Stimulated activated CD8-positive, alpha-beta memory T cell treated with anti-CD3 and anti-CD28 coated beads, Interleukin-7, amount 100 ng/mL, for 1 hour (primary cell): ENCODE measurements at places on chromosomes 6 and 20.

GRCh38 chr6:82720992-82721391 lies 344.6 kb downstream of the UBE3D start:
- no peak for DNase-seq

DNA sequence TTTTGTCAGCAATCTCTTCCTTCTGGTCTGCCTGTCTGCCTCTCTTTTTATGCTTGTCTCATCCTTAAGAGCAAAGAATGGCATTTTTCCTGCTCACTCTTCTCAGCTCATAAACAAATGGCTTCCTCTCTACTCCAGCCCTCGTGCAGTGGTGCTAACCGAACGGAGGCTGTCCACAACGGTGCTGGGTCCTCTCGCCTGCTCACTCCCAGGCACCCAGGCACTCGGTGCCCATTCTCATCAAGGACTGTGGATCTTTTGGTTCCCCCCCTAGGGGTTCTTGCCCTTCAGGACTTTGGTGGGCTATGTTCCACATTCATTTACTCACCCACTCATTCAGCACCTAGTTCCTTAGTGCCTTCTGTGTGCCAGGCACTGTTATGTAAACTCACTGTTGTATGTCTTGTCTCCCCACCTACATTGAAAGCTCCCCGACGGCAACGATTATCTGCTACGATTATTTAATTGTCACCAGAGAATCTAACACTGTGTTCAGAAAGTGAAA lies 113.9 kb downstream of the FYN start:
- no peak for DNase-seq

DNA sequence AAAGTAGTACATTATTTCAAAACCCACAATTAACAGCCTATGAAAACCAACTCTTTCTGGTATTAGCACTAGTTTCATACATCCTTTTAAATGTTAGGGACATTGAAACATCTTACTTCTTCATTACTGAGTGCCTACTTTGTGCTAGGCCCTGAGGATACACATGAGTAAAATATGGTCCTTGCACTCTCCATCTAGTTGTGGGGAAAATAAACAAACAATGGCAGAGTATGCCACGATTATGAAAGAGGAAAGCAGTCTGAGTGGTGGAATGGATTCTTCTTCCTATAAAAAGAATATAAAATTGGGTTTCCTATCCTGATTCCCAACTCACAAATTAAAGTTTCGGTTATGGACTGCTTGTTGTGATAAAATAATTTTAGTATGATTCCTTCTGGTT lies 84.9 kb downstream of the ATXN1 start:
- no peak for DNase-seq

- no peak for DNase-seq
Measured at GRCh38 chr6:63899550-63899949, 263.9 kb downstream of the PHF3 start.

- no peak for DNase-seq
Measured at GRCh38 chr6:157571269-157571668, 190.3 kb downstream of the ZDHHC14 start.

- no peak for DNase-seq
Measured at GRCh38 chr6:104003803-104004516, 855.8 kb downstream of the HACE1 start.
